ENCODE measurements at places on chromosomes 11 and 22.

GRCh38 chr22:35769974-35770373 is 52.3 kb downstream of the APOL5 start:
- DNase-seq, result no peak

- DNase-seq, result no peak
Measured at GRCh38 chr11:85705800-85706199, 19.8 kb upstream of the CCDC89 start.

DNA sequence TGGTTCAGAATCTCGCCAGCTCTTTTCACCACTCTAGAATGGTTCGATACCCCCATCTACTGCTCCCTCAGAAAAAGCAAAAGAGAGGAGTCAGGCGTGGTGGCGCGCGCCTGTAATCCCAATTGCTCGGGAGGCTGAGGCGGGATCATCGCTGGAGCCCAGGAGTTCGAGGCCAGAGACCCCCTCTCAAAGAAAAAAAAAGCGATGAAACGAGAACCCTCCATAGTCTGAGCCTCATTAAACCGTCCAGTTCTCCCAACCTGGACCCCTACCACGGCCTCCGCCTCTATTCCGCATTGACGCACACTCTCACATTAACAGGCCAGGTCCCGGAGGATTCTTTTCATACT is 439 bp downstream of the SPA17 start:
- DNase-seq, result no peak

DNA sequence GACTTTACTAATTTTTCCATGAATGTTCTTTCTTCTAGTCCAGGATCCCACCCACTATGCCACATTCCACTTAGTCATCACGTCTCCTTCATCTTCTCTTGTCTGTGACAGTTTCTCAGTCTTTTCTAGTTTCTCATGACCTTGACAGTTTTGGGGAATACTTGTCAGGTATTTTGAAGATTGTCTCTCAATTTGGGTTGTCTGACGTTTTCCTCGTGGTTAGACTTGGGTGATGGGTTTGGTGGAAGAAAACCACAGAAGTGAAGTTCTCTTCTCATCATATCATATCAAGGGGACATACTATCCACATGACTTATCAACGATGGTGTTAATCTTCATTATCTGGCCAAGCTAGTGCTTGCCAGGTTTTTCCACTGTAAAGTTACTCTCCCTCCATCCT is 102.4 kb downstream of the LRRC32 start:
- DNase-seq, result no peak

DNA sequence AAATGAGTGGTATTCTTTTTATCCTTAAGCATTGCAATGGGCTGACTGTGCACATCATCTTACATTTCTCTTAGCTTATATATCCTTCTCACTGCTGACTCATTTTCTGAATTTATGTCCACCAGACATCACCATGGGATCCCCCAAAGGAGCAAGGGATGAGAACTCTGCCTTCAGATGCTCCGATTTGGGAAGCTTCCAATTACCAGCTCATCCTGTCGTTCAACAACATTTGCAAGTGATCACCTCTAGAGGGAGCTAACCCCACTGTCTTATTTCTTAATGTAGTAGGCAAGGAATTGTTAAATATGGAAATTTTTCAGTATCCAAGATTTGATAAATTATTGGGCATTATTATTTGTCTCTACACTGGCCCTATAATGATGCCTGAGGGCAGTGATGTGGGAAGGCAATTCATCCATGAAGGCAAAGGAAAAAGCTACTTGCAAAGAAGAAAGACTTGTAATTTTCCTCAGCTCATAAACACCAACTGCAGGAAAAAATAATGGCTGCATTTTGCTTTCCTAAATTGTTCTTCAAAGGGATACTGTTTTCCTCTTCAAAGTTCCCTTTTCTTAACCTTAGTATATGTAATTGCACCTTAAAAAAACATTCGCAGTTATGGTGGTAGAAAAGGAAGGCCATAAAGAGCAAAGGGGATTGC is 102.4 kb upstream of the FSHB start:
- DNase-seq, result peak; percentile 82

GRCh38 chr22:19879992-19880785 is 25.5 kb upstream of the GNB1L start:
- no peak for DNase-seq

GRCh38 chr11:33952805-33953204 is 60.9 kb upstream of the LMO2 start:
- DNase-seq, result no peak

- DNase-seq, result no peak
Measured at GRCh38 chr11:26027887-26028286, 304.0 kb upstream of the ANO3 start.

GRCh38 chr11:118051136-118051610 is 25.7 kb upstream of the TMPRSS4 start:
- DNase-seq, result no peak

All from A172 (cell line).